DMS79 treated with DMSO at 0.1 percent for 48 hours (cell line): ENCODE measurements at places on chromosomes 11 and 22.

DNA sequence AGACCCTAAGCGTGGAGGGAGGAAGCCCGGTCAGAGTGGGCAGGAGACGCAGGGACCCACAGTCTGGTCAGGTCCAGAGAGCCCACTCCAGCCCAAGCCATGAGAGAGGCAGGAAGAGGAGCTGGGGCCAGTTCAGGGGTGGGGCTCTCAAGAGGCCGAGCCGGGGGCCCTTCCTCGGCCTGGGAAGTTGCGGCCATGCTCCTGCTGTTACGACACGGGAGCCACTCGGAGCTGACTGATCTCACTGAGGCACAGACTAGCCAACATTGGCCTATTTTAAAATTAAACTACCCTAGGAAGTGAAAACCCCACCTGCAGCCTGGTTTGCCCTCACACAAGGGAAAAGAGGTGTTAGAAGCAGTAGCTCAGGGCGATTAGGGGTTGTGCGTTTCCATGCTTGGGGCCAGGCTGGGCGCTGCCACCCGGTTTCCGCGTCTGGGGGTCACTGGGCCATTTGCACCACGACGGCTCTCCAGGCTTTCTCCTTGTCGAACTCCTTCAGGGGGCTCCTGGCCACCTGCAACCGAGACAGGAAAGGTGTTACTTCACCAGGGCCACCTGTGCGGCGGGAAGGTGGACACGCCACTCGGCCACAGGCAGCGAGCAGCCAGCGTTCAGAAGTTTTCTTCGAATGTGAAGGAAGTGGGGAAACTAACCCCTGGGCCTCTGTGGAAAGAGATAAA lies 3.2 kb upstream of the TTLL8 start:
- no peak for DNase-seq

DNA sequence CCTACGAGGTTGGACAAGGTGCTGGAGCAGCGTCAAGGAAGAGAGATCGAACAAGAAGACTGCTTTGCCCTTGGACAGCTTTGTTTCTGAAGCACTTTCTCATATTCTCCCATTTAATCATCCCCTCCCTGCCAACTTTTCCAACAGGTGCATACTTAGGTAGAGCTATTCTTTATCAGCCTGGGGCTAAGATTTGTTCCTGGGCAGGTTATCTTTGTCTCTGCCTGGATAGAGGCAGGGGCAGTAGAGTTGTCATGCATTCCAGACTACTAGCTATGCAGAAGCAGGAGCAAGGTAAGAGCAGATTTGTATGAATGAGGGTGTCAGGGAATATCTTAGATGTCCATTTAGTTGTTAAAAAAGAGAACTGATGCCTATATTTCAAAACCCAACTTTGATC lies 82.3 kb downstream of the PTPRJ start:
- DNase-seq: peak; percentile 40

DNA sequence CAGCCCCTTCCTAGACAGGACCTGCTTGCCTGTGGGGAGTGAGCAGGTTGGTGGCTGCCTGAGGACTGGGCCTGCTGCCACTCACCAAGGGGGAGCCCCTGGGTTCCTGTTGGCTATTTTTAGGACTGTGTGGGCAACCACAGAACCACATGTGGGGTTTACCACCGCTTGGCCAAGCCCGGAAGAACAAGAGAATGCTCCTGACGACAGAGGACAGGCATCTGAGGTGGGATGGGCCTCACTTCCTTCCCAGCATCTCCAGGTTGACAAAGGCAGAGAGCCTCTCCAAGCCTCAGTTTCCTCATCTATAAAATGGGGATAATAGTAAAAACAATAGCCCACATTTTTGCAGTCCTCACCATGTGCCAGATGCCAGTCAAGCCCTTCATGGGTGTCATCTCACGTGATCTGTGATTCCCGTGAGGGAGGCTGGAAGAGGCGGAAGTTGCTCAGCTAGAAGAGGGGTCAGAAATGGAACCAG lies 43.6 kb downstream of the LRRC32 start:
- DNase-seq: no peak

DNA sequence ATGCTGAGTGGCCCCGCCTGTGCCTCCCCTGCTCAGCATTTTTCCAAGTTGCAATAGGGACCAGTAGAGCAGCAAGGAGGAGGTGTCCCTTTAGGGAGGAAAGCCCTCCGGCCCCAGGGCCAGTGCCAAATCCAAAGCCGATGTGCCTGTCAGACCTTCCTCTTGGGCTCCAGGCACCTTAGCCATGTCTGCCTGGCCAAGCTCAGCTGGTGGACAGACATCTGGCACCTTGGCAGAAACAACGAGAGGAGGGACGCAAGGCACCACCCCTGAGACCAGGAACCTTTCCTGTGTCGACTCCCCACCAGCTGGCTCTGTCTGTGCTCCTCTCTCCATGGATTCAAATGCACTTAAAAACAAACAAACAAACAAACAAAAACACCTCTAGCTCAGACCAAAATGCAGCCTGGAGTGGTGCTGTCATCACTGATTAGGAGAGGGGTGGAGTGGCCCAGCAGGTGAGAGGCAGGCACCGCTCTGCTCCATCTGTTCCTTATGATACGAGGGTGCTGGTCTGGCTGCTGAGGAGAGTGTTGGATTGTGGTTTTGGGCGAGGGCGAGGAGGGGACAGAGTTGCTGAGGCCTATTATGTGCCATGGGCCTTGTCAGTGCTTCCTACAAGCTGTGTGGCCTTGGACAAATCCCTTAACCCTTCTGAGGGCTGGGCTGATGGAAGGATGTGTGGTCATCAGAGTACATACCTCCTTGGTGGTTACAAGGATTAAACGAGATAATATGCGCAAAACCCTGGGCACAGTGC lies 46.2 kb downstream of the TP53I11 start:
- DNase-seq: no peak

DNA sequence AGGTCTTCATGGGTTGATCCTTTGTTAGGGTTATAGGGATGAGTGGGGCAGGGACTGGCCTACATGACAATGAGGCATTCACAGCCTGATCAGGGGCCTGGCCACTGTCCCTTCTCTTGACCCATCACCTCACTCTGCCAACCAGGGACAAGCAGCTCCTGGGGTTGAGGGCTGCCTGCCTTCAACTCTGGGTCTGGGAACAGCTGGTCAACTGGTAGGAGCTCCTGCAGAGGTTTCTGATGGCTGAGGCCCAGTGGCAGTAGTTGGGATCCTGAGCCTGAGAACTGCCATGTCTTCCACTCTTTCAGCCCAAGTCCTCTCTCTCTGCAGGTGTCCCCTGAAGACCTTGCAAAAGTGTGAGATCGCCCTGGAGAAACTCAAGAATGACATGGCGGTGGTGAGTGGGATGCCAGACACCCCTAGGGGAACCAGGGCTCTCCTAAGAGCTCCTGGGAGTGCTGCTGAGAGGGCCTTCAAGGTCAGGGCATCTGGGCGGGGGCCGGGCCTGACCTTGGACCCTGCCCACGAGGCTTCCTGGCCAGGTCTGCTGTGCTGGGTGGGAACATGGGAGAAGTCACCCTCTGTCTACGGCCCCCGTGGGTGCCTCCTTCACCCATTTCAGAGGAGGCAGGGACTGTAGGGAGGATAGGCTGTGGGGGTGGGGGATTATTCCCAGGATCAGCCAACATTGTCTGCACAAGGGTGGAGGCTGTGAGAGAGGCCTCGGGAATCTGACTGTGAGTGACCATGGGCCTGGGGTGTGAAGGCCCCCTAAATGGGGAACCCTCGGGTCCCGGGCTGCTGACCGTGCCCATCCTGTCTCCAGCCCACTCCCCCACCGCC lies 76.8 kb downstream of the MED15 start:
- DNase-seq: no peak

DNA sequence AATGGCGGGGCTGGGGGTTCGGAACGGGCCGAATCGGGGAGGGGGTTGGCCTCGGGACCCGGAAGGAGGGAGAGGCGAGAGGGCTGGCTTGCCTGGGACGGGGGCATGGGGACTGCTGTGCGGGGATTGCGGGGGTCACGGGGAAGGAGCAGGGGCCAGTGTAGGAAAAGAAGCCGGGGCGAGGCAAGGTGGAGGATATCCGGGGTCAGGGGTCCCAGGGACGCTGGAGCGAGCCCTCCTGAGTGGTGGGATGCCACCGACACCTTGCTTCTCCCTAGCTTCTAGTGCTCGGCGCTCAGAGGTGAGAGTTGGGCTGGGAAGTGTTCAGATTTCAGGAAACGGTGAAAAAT lies 426 bp upstream of the GDPD5 start:
- DNase-seq: no peak

DNA sequence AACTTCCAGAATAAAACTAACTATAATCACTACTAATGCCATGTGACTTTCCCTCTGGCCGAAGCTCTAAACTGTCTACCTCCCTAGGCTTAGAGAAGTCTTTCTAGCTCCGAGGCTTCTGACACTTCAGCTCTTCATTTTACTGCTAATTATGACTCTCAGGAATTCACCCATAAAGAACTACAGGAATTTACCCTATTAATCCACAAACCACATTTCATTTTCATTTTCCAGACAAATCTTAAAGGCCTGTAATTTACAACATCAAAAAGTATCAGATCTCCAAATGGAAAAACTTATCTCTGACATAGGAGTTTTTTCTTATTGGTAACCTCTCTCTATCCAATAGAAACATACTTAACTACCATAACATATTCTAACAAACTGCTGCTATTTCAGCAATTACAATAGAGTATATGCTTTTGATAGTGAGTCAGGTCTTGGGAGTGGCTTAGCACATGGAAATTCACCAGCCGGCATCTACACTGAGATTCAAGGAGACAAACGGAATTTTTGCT lies 33.4 kb downstream of the MRTFA start:
- DNase-seq: no peak

- DNase-seq: no peak
These were observed 408.7 kb downstream of the LRRC4C start for GRCh38 chr11:41050791-41051190.

- DNase-seq: no peak
These were observed 59.8 kb downstream of the APOL5 start for GRCh38 chr22:35777335-35777975.

DNA sequence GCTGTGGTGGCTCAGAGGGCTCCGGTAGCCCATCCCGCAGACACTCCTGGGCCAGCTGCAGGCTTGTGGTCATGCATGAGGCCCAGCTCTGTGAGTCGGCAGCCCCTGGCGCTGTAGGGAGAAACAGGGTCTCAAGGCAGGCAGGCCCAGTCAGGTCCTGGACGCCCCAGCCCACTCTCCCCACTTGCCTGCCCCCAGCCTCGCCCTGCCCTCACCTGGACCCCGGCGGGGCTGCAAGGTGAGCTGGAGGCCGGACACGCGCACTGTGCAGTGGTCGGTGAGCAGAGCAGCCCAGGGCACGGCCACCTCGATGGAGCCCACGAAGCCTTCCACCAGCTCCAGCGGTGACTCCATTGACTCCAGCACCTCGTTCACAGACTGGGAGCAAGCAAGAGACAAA lies 2.9 kb downstream of the ATG2A start:
- no peak for DNase-seq

GRCh38 chr11:115065830-115066664 lies 387.7 kb downstream of the NXPE2 start:
- no peak for DNase-seq

- DNase-seq: no peak
These were observed 140.5 kb downstream of the COMMD9 start for GRCh38 chr11:36148701-36149100.

DNA sequence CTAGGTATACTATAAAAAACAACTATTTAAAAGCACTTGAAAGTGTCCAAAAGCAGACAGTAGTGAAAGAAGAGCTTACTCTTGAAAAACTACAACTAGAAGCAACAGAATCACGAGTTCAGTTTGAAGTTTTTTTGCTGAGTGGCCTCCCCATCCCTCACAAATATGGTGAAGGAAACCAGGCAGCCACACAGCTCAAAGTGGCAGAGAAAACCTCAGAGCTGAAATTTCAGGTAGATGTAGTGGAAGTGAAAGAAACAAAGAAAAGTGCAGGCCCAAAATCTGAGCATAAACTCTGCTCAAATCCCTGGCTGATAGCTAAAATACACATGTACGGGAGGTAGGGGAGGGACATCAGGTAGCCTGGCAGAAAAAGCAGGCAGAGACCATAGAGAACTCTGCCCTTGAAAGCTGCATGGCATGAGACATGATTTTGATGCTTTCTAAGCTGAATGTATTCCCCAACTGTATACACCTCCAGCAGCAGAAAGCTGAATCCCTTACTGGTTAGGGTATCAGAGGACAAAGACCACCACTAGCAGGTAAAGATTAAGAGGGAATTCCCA lies 12.1 kb downstream of the BTBD10 start:
- no peak for DNase-seq

GRCh38 chr22:31241936-31242335 lies 29.8 kb downstream of the LIMK2 start:
- DNase-seq: no peak

- no peak for DNase-seq
These were observed 316.6 kb upstream of the NCAM1 start for GRCh38 chr11:112644410-112645131.

- DNase-seq: peak; percentile 52
These were observed 61.5 kb upstream of the SLC25A18 start for GRCh38 chr22:17501679-17502285.

DNA sequence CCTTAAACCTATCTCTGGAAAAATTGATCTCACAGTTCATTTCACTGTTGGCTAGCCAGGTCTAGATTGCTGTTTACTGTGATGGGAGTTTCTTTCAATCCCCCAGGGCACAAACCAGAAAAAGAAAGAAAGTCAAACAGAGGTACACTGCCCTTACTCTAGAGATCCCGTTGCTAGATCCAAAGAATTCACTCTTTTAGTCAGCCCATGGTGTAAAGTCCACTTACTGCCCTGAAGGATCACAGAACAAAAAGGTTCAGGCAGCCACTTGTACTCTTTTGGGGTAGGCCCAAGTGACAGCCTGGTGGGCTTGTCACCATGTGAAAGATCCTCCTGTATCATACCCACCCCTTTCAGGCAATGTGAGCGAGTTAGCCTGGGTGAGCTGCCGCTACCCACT lies 162.6 kb upstream of the CCDC179 start:
- no peak for DNase-seq

DNA sequence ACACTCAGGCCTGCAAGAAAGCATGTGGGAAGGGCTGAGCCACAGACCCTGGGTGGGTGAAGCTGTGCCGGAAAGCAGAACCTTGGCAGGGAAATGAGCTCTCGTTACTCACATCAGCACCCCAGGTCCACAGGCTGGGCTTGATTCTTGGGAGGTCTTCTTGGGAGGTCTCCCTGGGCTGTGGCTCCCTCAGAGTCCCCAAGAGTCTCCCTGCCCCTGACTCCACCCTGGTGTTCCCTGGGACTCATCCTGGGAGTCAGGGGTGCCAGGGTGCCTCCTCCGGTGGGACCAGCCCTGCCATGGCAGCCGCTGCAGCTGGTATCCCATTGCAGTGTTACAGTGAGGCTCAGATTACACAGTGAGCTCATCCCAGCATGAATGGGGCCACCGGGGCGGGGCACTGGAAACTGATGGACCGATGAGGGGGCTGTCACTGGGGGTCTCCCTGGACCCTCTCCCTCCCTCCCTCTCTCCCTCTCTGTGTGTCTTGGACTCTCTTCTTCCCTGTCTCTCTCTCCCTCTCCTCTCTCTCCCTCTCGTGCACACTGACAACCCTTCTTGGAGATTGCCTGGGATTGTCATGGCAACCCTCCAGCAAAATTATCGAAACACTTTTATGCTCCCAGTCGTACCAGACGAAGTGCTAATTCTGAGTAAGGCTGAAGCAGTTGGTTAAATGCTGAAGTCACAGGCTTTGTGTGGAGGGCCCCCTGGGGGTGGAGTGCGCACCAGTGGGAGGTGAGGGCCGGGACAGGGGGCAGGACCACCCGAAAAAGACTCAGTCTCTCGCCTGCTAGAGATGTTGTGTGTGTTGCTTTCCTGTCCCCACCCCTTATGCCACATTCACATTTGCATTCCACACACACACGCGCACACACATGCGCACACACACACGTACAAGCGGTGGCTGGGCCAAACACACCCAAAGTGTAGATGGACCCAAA lies 8.6 kb upstream of the C11orf96 start:
- DNase-seq: peak; percentile 4

- DNase-seq: no peak
These were observed 611.5 kb downstream of the KCNA4 start for GRCh38 chr11:29405305-29405704.

- DNase-seq: no peak
These were observed 14.0 kb upstream of the ARHGAP8 start for GRCh38 chr22:44738347-44738715.
